ENCODE measurements at places on chromosomes 1 and 21.

- no peak for DNase-seq
Observed at GRCh38 chr1:95033843-95034242, 38.9 kb downstream of the ALG14 start.

GRCh38 chr1:44297695-44298400 lies 57.2 kb downstream of the ERI3 start:
- DNase-seq, result no peak

DNA sequence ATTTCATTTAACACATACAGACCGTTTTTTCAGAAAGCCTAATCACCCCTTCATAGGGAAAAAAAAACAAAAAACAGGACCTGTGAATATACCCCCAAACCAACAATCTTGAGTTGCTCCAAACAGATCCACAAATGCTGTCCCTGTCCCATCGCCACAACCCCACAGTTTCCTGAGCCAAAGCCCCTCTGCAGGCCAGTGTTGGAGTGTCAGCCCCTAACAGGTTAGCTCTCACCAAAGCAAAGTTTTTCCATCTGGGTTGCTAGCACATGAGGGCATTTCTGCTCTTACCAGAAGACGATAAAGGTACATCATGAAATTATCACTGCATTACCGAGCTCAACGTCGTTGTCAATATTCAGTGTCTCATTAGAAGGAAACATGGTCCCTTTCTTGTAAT lies 40.8 kb downstream of the MCOLN2 start:
- DNase-seq, result no peak

DNA sequence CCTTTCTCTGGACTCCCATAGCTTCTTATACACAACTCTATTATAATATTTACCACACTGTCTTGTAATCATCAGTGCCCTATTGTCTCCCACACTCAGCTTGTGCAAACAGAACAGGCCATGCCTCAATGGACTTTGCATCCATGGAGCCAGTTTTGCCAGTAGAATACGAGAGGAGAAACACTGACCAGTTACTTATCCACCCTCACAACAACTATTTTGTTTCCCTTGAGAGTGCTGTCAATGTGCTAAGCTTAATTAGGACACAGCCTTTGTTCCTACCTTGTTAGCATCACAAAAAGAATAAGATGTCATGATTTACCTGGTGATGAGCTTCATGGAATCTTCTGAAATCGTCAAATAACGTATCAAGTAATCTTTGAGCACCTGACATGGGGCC lies 18.1 kb upstream of the LRRC52 start:
- DNase-seq, result no peak

DNA sequence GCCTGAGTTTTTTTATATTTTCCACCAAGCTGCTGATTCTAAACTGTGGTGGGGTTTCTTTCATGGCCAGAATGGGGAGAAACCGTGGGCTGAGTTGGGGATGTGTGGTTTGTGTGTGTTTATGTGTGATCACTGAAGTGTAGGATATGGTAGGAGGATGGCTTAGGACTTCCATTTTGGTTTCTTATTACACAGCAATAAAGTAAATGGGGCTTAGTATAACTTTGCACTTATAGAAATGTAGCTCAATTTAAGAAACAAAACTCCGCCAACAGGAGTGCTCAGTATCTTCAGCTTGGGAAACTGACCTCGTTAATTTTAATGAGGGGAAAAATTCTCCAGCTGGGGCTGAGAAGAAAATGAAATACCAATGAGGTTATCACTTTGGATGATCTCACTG lies 77.8 kb downstream of the PBX1 start:
- no peak for DNase-seq

DNA sequence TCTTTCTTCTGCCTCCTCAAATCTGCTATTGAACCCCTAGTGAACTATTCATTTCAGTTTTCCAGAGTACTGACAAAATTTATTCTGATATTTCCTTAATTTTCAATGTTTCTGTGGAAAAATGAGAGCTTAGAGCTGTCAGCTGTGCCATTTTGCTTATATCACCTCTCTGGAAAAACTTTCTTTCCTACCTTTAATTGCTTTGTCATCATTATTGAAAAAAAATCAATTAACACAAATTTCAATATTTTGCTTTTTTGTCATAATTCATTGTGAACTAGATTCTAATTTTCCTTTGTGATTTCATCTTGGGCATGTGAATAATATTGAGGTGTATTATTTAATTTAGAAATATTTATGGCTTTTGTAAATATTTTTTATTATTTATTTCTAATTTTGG lies 126.5 kb downstream of the C1orf94 start:
- DNase-seq, result no peak

GRCh38 chr1:54995013-54995760 lies 3.5 kb upstream of the BSND start:
- DNase-seq, result no peak

GRCh38 chr21:39006571-39007311 lies 176.5 kb downstream of the PSMG1 start:
- DNase-seq, result no peak

DNA sequence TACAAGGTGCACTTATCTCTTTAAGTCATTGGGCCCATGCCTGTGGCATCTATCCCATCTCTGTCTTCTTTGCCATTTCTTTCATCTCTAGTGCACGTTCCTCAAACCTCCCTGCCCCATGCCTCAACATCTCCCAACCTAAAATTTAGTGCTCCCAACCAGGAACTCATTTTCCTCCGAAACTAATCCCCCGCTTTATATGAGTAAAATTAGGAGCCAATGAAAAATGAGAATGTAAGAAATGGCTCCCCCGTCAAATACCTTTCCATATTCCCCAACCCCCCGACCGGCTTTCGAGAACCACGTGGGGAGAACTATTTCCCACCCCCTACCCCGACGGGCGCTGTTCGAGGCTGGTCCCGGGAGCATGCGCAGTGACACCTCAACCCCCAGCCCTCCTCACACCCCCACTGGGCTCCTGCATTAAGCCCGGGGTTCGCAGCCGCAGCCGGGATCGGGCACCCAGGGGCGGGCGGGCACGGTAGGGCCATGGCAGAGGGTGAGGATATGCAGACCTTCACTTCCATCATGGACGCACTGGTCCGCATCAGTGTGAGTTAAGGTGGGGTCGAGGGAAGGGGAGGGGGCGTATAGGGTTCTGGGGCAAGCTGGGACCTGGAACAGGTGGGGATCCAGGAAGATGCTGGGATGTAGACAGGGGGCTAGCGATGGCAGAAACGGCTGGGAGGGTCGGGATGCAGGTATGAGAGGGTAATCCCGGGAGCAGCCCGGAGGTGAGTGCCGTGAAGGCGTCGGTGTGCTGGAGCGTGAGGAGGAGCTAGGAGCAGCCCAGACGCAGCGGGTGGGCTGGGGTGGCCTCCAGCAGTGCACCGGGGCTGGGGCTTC lies at the start of gene TRIM46:
Gene TRIM46, plus strand, starts transcription at position 372 of the 846 bp plus-strand sequence. Its CDS starts 118 bp downstream, at position 490.
- no peak for DNase-seq

- DNase-seq, result no peak
Observed at GRCh38 chr1:60695716-60696171, 386.6 kb upstream of the NFIA start.

DNA sequence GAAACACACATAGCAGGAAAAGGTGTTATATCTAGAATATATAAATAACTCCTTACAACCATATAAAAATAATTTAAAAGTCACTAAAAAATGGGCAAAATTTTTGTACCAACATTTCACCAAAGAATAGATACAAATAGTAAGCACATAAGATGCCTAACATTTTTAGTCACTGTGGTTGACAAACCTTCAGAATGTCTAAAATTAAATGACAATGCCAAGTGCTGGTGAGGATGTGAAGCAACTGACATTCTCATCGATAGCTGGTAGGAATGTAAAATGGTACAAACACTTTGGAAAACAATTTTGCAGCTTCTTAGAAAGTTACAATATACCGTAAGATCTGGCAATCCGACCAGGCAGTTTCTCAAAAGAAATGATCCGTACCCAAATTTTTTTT lies 14.4 kb upstream of the TOMM20 start:
- DNase-seq, result no peak

DNA sequence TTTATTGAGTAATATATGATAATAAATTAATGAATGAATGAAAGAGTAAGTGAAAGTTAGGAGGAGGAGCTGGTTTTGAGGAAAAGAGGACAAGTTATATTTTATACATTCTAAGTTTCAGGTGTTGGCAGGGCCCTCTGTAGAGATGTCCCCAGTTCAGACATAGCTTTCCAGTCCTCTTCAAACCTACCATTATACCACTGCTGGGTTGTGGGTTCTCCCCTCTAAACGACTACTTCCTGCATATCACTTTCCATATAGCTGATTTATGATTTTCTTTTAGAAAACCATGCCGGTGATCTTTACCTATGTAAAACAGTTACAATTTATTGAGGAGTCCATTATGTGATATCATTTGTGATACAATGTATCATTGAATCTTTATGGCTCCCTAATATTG lies 116.9 kb downstream of the RUNX1 start:
- DNase-seq, result no peak

DNA sequence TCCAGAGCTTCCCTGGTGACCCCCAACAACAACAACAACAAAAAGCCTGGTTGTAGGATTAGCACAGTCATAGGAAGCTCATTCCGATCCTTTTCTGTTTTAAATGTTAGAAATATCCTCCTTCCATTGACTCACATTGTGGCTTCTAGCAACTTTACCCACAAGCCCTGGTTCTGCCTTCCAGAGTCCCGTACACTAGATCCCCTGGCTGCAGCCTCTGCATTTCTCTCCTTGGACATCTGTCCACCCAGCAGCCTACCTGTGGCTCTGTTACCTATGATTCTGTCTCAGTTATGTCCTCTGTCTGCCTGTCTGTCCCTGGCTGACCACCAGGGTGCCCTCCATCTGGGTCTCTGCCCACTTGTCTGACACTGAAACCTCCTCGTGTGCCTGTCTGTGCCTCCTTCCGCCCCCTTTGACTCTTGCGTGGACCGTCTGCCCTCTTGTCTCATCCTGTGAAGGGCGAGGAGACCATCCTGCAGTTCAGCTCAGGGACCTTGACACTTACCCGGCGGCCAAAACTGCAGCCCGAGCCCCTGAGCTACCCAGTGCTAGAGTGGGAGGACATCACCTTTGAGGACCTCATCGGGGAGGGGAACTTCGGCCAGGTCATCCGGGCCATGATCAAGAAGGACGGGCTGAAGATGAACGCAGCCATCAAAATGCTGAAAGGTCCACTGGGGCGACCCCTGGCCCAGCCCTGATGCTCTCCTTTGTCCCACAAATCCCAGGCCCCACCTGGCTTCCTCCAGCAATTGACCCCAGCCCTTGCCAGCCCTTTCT lies 16.1 kb downstream of the TIE1 start:
- no peak for DNase-seq

DNA sequence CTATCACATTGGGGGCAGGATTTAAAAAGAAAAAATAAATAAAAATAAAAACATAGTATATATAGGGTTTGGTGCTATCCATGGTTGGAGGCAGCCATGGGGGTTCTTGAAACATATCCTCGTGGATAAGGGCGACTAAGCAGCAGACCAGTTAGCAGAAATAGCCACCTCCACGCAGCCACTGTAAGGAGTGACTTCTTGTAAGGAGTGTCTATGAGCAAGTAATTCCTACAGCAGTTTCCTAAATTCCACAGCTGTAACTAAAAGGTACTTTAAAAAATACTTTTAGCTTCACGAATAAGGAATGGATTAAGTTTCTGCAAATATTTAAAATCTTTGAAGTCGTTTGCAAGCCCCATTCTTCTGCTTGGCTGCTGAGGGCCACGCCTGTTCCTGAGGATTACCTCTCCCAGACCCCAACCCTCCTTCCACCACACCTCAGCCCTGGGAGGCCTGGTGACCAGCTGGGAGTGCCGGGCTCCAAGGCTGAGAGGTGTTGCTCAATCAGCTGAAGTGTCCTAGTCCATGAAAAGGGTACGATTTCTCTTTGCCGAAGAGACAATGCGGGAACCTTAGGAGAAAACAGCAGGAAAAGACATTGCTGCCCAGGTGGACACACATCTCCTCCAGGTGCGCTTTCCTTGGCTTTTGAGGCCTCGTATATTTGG lies 115.3 kb downstream of the ADSS2 start:
- no peak for DNase-seq

DNA sequence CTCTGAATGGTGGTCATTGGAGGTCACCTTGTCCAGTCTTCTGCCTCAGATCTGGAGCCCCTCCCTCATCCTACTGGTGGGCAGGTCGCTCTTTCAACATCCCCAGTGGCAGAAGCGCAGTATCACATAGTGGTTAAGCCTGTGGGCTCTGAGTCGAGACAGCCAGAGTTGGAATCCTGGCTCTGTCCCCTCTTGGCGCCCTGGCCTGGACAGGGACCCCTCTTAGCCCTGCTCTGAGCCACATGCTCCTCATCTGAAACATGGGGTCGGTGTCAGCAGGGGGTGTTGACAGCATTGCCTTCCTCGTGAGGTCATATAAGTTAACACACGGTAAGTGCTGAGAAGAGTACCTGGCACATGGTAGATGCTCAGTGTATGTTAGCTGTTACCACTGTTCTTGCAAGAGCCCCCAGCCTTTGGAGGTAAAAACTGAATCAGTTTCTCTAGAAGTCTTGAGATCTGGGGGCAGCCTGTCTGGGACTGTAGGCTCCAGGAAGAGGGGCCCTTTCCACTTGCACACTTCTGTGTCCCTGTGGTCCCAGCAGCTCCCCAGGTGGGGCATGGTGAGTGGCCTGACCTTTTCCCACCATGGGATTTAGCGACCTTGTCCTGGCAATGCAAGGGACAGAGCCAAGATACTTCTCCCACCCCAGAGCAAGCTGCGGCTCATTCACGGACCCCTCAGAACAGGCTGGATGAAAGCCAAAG lies 6.4 kb downstream of the ZC3H12A start:
- no peak for DNase-seq

DNA sequence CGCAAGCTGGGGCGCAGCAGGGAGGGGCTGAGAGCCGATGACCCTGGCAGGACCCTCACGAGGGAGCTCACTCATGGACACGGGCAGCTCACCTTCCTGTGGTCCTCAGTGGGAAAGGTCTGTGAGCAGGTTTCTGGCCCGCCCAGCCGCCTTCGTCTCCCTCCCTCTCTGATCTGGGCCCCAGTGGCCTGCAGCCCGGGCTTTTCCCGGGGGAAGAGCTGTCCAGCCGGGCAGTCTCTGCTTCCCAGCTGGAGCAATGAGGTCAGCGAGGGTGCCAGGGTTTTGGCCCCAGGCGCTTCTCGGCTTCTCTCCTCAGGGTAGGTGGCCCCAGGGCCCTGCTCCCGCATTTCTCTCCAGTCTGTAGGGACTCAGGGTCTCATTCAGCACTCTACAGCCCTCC lies 22.2 kb upstream of the ARHGEF16 start:
- no peak for DNase-seq

- no peak for DNase-seq
Observed at GRCh38 chr21:34771512-34772028, 102.8 kb downstream of the CLIC6 start.

DNA sequence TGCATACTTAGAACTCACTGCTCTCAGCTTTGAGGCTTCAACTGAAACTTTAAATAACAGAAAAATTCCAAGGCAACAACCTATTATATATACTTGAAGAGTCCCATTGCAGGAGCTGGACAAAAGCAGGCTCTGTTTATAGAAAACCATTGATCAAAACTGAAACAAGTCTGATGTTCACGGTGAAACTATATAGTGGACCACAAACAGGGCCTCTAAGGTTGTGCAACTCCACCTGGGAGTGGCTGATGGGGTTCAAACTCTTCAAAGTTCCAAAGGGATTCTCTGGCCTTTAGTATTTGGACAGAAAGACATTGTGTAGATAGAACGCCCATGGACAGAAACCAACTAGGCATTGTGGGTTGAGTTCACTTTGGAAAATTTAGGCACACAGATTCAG lies 140.3 kb downstream of the ZC3H11B start:
- no peak for DNase-seq

GRCh38 chr1:36085126-36085525 lies 1.2 kb downstream of the TEKT2 start:
- no peak for DNase-seq

Measured in stimulated activated CD8-positive, alpha-beta memory T cell treated with anti-CD3 and anti-CD28 coated beads, Interleukin-15, amount 100 ng/mL, for 1 hour (primary cell).